ENCODE measurements at places on chromosomes 6 and 20.
A peak's percentile ranks its signal among the peaks of the same experiment; 100 is the strongest.

DNA sequence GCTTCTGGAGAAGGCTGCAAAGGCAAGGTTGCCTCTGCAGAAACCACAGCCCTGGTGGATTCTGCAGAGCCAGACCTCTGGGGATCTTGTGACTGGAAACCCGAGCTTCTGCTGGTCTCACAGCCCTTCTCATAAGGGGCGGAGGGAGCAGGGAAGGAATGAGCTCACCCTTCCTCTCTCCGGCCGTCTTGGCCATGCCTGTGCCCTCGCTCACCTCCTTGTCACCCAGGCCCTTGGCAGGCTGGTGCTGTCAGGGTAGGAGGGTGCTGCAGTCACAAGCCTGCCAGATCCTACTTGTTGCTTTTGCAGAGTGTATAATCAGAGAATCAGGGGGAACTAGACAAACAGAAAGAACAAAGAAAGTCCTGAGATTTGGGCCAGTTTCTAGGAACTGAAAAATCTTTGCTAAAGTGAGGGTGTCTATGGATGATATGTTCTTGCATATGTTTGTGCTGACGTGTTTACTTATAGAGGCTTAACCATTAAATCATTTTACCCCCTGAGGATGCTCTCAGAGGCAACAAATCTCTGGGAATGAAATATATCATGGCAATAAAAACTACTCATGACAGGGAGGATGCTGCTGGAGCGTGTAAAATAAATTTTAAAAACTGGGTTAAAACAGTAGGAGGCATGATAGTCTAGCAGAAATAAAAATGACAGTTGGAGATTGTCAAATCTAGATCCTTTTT lies 244.9 kb upstream of the SOX4 start:
- peak; percentile 54 for DNase-seq

DNA sequence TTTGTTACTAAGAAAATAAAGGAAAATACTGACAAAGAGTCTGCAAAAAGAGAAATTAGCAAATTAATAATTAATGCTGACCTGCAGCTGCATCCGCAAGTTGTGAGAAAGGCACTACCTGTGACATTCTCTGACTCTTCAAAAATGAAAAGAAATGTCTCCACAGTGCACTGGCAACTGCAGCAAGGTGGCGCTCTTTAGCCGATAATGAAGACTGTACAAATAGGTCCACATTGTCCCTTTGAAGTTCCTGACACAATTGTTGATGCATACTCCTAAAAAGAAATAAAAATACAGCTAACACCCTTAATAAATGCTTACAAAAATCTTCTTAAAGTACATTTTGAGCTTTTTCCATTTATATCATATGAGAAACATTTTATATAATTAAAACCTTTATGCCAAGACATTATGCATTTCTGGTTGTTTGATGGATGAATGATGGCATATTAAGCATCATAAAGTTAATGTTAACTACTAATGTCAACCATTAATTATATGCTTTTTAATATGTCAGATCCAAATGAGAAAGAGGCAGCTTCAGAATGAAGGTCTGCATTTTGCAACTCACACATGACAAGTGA lies 96.5 kb downstream of the MMS22L start:
- peak; percentile 81 for DNase-seq

GRCh38 chr20:43926287-43927050 lies 11.8 kb downstream of the TOX2 start:
- DNase-seq = no peak

DNA sequence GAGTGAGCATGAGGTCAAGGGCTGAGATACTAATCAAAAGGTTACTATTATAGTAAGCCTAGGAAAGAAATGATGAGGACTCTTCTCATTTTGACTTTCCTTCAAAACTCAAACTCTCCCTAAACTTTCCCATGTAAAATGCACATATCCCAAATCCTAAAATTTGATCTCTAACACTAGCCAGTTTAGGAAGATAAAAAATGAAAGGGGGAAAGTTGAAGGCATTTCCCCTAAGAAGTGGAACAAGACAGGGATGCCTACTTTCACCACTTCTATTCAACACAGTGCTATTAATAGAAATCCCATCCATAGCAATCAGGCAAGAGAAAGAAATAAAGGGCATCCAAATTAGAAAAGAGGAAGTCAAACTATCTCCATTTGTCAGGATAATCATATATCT lies 2.9 kb upstream of the CALHM5 start:
- no peak for DNase-seq

GRCh38 chr6:27157459-27158315 lies 89.8 kb upstream of the PRSS16 start:
- peak; percentile 78 for DNase-seq

- peak; percentile 37 for DNase-seq
Measured at GRCh38 chr6:145332011-145332410, 403.3 kb downstream of the EPM2A start.

DNA sequence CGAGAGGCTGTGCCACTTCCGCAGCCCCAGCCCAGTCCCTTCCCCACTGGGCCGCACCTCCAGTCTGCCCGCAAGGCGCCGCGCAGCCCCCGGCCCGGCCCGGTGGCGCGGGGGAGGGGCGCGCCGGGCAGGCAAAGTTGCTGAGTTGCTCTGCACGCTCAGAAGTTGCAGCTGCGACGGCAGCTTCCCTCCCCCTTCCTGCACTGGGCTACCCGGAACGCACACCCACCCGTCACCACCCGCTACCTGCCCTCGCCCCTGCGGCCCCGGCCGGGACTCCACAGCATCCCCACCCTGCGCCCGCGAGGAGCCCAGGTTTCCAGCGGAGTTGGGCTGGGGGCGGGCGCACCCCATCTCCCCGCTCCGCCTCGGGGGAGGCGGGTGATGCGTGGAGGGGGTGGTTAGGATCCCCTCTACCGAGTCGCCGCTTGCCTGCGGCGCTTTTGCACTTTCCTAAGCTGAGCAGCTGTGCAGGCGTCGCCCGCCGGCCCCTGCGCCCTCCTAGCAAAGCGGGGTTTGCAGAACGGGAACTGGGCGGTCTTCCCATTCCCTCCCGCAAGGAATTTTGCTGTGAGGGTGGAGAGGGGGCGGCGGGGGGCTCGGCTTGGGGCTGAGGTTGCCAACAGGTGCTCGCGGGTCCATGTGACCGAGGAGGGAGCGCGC lies 55.9 kb upstream of the RREB1 start:
- peak; percentile 84 for DNase-seq

- no peak for DNase-seq
Measured at GRCh38 chr20:32078791-32079190, 26.7 kb downstream of the HCK start.

DNA sequence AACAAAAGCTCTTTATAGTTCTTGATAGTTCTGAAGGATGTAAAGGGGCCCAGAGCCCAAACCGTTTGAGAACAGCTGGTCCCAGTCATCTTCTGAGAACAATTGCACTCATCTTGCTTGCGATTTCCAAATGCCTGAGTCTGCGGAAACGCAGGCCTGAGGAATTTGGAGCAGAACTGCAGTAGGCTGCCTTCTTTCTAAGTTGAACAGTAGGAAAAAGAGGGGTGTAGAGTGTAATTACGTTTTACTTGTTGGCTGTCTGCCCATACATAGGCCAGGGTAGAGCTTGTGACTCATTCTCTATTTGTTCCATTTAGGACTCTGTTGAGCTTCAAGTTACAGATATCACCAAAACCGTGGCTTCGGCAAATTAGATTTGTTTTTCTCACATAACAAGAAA lies 42.0 kb upstream of the KIF16B start:
- peak; percentile 95 for DNase-seq

- DNase-seq = no peak
Measured at GRCh38 chr20:9223296-9223695, 154.4 kb downstream of the PLCB4 start.

- no peak for DNase-seq
Measured at GRCh38 chr6:139354189-139354588, 20.3 kb downstream of the CITED2 start.

- DNase-seq = no peak
Measured at GRCh38 chr6:111576291-111576690, 29.4 kb downstream of the TRAF3IP2 start.

DNA sequence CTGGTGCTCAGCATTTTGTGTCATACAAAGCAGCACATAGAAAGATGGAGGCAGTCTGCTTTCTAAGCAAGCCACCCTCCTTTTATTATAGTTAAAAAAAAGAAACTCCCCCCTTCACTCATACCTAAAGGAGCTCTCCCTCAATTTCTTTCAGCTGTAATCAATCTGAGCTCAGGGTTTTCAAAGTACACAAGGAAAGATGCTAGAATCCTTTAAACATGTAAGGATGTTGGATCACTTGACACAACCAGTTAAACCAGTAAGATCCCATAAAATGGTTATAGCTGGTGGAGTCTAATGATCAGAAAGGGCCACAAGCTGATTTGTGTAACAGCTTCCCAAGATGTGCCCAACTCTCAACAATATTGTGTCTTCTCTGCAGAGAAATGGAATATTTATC lies at the start of gene CALHM4:
TSS of gene CALHM4 (plus strand) at position 301 of the 400 bp plus-strand sequence. CDS start at position 344, 43 bp downstream.
- no peak for DNase-seq

GRCh38 chr6:112221981-112222852 lies 32.1 kb downstream of the LAMA4 start:
- no peak for DNase-seq

DNA sequence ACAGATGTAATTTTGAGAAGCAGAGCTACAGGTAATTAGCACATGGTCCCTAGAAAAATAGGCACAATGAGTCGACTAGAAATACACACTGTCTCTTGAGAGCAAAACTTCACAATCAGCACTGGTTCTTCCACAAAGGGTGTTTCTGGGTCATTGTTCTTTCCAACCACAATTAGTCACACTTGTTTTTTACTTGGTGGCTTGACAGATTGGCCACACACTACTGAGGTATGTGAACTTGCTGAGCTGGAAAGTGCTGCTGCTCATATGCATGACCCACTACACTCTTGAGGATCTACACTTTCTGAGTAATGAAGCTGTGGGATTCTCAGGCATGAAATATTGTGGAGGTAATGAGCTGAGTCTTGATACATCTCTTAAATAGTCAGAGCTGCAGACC lies 347.7 kb downstream of the BCKDHB start:
- no peak for DNase-seq

DNA sequence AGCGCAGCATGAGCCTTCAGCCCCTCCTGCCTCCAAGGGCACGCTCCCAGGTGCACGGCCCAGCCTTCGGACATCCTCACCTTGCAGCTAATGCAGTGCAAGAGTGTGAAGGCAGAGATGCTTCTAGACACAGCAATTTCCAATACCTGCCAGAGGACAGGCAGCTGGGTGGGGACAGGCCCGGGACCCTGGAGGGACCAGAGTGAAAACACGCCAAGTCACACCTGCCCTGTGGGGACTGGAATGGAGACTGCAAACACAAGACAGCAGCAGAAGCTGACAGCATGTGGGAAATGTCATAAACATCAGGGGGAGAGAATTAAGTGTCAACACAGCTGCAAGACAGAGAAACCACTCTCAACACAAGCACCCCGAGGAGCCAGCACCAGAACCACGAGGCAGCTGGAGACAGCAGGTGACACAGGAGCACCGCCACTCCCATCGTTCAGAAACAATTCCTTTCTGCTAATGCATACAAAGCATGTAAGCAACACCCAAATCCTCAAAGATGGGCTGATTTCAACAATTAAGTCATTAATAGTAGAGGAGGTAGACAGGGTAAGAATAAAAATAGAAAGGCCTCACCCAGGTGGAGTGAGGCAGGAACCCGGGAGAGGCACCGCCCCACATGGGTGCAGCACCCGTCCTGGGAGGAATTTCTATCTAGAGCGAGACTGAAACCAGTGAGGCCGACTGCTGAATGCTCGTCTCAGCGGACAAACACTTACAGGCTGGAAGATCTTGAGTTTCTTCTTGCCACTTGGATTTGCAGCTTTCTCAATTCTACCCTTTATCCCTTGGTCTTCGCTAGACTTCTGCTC lies 17.1 kb downstream of the DIDO1 start:
- no peak for DNase-seq

- DNase-seq = no peak
Measured at GRCh38 chr6:170429450-170429849, 122.9 kb downstream of the FAM120B start.

DNA sequence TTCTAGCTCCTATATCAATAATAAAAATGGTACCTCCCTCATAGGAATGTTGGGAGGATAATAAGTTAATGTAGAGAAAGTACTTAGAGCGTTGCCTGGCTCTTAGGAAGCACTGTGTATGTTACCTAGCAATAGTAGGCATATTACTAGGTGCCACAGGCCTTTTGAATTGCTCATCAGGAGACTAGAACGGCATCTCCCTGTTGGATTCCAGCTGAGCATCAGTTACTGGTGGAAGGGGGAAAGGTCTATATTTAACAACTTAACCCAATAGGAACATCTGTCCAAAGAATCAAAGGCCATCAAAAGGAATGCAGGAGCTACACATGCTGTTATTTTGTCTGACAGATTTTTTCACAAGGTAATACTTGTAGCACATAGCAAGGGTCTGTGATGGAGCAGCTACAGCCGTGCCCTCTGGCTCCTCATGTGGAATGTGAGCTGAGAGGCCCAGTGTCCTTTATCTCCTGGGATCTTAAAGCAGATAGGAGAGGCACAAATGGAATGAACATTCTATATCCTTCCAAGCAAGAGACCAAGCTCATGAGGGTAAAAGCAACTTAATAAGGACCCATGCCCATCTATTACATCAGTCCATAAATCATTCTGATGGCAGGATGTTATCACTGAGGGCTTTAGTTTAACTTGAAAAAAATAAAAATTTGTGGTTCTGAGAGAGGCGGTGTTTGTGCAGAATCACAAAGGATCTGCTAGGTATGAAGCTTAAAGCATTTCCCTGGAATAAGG lies 184.9 kb upstream of the LAMP5 start:
- DNase-seq = no peak

DNA sequence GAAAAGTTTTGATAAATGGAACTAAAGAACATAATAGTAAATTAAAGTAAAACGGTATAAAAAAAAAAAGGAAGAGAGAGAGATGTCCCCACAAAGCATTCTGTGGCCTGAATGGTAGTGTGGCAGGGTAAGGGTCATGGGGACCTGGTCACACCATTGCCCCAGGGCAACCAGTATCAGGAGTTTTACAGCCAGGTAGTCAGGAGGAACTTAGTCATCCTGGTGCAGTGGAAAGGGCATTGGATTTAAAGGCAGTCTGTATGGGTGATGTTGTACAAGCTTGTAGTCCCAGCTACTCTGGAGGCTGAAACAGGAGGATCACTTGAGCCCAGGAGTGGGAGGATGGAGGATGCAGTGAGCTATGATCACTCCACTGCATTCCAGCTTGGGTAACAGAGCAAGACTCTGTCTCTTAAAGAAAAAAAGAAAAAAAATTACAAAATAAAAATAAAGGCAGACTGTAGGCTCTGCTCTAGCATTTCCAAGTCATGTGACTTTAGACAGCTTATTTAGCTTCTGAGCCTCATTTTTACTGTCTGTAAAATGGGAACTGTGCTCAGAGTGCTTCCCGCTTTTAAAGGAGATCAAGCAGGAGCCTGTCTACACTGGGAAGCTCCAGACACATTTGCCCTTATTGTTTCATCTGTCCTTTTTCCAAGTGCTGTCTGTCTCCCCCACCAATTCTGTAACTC lies 112.8 kb upstream of the ARMC2 start:
- no peak for DNase-seq

All from tongue (tissue), 3 donors.